ENCODE measurements at places on chromosomes 7 and 10.

- DNase-seq = no peak
Measured at GRCh38 chr10:53726921-53727320, 954.3 kb upstream of the MBL2 start.

DNA sequence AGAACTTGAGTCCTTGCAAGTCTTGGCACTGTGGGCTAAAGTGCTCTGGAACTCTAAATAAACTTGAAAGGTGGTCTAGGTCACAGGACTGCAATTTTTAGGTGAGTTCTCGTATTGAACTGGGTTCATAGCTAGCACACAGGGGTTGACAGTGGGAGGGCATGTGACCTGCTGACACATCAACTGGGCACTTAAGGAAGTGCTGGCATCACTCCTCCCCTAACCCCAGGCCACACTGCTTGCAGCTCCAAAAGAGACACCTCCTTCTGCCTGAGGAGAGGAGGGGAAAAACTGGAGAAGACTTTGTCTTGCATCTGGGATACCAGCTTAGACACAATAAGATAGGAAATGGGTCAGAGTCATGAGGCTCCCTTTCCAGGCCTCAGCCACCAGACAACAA is 38.0 kb upstream of the AASS start:
- no peak for DNase-seq

DNA sequence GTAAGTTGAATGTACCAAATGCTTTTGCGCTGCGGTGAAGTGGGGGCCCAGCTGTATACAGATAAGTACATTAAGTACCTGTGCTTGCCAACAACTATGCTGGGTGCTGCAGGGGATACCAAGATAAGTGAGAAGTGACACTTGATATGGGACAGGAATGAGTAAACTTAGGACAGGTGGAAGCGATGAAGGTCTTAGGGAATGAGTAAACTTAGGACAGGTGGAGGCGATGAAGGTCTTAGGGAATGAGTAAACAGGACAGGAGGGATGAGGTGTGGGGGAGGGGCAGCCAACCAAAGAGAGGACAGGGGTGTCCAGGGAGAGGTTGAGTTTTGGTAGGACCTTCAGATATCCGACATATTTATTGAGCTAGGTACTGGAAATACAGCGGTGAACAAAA is 1.4 kb downstream of the MDH2 start:
- no peak for DNase-seq

DNA sequence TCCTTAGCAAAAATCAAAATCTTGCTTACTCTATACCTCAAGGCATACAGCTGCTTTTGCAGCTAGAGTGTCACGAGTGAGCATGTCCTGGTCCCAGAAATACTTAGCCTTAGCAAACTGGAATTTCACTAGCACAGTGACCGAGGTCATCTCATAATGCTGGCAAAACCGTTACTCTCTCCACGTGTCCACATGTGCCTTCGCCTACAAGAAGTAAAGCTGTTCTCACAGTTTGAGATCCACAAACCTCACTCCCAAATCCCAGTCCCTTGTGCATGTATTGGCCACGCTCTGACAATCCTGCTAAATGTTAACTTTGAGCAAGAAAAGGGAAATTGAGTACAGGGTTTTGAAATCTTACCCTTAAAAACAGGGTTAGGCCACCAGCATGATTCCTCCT is 111.0 kb upstream of the PLXDC2 start:
- DNase-seq = no peak

DNA sequence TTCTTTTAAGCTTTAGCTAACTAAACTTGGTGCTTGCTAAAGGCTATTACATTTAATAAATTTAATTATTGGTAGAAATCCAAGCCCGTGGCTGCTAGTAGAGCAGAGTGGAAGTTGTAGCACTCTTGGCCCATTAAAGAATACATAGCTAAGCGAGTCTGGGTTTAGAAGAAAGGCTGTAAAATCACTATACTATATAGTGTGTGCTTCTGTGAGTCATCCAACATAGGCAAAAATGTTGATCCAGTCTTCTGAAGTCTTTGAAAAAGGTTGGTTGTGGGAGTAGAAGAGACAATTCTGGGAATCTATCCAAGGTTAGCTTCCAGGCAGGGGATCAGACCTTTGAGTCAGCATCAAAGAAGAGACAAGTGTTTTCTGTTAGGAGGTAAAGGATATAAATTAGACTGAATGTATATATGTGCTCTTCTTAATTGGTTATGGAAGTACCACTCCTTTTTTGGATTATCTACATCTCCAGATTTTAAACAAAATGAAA is 664.2 kb downstream of the NXPH1 start:
- DNase-seq = no peak

DNA sequence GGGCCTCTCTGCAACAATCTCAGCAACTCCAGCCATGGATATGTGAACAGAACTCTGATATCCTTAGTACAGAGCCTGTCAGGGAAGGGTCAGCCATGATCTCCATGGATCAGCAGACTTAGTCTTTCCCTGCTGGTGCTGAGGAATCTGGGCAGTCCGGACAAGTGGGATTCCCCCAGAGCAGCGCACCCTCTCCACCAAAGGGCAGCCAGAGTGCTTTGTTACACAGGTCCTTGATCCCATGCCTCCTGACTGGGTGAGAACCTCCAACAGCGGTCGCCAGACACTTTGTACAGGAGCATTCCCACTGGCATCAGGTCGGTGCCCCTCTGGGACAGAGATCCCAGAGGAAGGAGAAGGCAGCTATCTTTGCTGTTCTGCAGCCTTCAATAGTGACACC is 38.9 kb downstream of the TPK1 start:
- DNase-seq = no peak

DNA sequence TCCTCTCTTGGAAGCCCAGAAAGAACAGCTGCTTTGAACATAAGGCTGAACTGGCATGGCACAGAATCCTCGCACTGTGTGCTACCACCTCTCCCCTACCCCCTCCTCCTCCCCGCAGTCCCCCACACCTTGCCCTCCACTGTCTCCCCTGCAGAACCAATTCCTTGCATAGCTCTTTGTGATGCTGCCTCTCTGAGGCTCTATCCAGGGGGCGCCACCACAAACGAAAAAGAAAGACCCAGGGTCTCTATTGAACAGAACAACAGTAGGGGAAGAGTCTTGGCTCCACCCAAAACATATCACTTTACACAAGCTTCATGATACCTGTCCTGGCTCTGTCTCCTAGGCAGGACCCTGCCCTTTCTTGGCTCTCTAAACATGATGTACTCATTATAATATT is 26.2 kb upstream of the EBLN1 start:
- DNase-seq = no peak

DNA sequence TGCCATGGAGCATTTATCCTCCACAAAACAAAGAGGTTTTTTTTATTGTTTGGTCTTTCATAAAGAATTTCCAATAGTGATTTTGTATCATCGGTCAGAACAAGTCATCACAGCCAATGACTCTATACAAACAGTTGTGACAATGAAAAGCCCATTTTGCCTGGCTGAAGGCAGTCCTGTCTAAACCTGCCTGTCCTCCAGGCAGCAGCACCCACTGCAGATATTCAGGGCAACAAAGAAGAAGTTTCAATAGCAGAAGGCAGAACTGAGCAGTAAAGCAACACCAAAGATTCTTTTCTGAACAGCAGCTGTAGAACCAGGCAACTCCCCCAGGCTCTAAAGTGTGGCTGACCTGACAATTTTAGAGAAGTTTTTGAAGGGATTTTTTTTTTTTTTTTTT is 169.4 kb downstream of the FGFR2 start:
- DNase-seq = no peak

DNA sequence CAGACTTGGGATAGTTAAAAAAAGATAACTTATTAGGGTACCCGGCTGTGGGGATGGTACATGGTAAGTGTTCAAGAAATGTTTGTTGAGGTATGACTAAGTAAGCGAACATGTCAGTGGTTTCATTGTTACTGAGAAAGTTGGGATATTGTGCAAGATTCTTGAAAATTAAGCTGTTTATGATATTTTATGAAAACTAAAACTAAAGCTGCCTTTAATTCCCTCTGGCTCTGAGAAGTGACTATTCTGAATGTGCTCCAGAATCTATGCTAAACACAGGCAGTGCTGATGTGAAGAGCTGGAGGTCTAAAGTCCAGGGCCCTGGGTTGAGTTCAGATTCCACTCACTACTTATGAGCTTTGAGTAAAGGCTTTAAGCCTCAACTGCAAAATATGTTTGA is 72.9 kb downstream of the AOAH start:
- peak; percentile 89 for DNase-seq

DNA sequence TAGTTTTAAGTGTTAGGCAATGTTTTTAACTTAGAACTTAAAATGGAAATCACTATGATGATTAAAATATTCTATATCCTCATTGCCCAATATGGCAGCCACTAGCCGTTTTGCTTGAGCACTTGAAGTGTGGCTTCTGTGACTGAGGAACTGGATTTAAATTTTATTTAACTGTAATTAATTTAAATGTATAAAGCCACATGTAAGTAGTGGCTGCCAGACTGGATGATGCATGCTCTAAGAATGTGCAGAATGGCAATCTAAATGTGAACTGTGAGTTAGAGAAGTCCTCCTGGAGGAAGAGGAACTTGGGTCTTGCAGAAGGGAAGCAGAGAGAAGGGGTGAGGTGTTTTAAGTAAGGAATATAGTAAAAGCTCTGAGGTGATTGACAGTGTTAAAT is 451.4 kb downstream of the SUGCT start:
- peak; percentile 67 for DNase-seq

GRCh38 chr7:156002362-156003066 is 190.3 kb upstream of the SHH start:
- DNase-seq = no peak

GRCh38 chr7:106704000-106704840 is 43.3 kb upstream of the CCDC71L start:
- no peak for DNase-seq

- peak; percentile 64 for DNase-seq
Measured at GRCh38 chr10:30176182-30176581, 116.8 kb upstream of the JCAD start.

GRCh38 chr10:70966646-70967553 is 78.5 kb upstream of the PCBD1 start:
- DNase-seq = no peak

DNA sequence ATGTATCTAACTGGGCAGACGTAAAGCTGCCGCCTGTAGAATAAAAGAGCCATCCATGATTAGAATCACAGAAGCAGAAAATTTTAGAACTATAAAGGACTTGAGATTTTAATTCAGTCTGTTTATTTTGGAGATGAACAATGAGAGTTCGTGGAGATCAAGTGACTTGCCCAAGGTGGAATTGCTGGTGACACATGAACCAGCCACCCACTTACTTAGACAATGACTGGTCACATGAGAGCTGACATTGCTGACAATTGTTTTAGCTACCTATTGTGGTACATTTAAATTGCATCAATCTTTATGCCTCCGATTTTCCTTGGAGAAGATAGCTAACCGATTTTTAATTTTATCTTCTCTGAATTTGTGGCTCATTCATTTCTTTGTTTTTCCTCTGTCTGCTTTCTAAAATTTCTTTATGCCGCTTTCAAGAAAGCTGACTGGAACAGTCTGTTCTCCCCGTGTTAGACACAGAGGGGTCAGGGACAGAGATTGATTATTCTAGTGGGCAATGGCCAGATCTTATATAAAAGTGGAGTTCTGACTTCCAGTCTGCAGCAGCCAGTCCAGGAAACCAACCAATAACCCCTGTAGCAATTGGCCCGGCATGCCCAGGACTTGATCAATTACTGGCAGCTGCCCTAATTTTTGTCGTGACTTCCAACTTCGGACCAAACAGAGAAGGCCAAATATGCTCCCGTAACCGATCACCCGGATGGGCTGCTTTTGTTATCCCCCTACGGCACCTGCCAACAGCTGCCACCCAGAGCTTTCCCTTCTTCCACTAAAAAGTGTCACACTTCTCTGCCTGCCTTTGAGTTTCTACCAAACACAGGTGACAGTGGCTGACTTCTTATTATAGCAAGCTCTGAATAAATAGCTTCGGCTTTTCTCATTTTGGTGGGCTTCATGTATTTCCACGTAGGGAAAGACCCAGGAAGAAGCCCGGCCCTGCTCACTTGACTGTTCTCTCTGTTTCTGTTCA is 241.6 kb downstream of the CAMK1D start:
- no peak for DNase-seq

- no peak for DNase-seq
Measured at GRCh38 chr10:62036186-62037081, 134.9 kb downstream of the ARID5B start.

GRCh38 chr7:25444991-25445390 is 216.7 kb upstream of the NPVF start:
- DNase-seq = no peak

GRCh38 chr10:79273604-79274003 is 73.7 kb upstream of the PPIF start:
- no peak for DNase-seq

GRCh38 chr10:97676770-97677581 is 10.1 kb downstream of the AVPI1 start:
- DNase-seq = peak; percentile 44

- no peak for DNase-seq
Measured at GRCh38 chr10:100325158-100325557, 4.9 kb downstream of the PKD2L1 start.

- DNase-seq = no peak
Measured at GRCh38 chr7:22861576-22861975, 38.9 kb upstream of the TOMM7 start.

- no peak for DNase-seq
Measured at GRCh38 chr7:112298543-112299100, 92.1 kb downstream of the ZNF277 start.

- DNase-seq = no peak
Measured at GRCh38 chr10:95756041-95756761, at the start of gene ENTPD1. Gene ENTPD1 (plus strand): TSS chr10:95756163. CDS start chr10:95756240, 77 bp downstream.

DNA sequence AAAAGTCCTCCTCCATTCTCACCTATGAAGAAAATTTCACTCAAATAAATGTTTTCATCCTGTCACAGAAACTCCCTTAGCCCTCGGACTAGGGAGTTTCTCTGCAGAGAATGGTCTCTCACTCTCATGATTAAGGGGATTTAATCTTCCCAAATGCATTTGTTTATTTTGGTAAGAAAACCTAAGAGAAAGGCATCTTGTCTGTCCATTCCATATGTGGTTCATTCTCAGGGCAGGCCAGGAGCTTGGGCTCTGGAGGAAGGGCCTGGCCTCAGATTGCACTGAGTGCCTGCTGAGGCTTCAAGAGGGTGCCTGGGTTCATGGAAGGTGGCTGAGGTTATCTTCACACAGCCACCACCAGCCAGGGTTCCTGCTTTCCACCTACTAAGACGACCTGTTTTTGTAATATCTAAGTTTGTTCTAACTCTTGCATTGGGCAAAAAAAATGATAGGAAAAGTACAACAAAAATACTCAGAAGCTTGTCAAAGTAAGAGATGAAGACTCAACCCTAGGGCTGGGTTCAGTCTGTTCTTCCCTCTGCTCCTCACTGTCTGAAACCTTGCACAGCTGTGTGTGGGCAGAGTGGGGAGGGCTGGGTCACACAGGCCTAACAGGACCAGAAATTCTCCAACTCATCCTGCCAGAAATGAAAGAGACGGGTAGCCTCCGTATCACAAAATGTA is 186.7 kb downstream of the CXCL12 start:
- DNase-seq = no peak

- no peak for DNase-seq
Measured at GRCh38 chr7:123621707-123622106, 20.1 kb downstream of the ASB15 start.

GRCh38 chr7:156568258-156568657 is 72.3 kb upstream of the RNF32 start:
- no peak for DNase-seq
